ENCODE measurements at places on chromosomes 13 and 19.
A peak's percentile ranks its signal among the peaks of the same experiment; 100 is the strongest.

GRCh38 chr13:34208336-34208735 is 390.4 kb downstream of the RFC3 start:
- DNase-seq, result no peak

- DNase-seq, result no peak
Observed at GRCh38 chr19:34471906-34472700, 9.5 kb upstream of the WTIP start.

GRCh38 chr19:53908106-53908934 is 758 bp upstream of the CACNG7 start:
- no peak for DNase-seq

GRCh38 chr19:5012688-5013457 is 44.0 kb downstream of the KDM4B start:
- DNase-seq, result no peak

- no peak for DNase-seq
Observed at GRCh38 chr13:97223711-97224541, 1.8 kb downstream of the MBNL2 start.

DNA sequence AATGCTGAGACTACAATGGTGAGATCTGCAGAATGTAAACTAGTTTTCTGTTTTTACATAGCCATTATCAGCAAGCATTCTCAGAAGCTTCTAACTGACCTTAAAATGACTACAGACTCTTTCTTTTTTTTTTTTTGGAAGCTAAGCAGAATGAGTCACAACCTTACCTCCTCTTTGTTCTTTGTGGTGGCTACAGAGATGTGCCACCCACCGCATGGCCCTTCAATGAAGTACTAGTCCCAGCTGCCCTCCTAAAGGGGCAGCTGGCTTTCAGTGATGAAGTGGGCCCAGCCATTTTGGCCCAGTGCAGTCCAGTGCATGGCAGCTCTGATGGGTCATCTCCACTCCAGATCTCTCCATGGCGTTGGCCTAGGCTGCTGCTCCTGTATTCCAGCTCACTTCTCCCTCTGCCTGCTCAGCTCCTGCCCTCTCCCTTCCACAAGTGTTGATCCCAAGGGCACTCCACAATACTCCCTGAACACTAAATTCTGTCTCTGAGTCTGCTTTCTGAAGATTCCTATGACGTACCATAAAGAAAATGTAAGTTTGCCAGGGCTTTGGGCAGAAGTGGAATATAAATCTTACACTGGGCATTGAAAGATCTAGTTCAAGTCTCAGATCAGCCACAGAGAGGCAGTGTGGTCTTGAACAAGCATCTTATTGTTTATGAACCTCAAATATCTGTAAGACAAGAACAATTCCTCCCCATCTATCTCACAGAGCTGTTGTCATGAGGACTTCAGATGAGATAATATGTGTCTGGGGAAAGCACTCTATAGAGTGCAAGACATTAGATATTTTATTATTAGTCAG is 85.6 kb downstream of the RXFP2 start:
- DNase-seq, result no peak

DNA sequence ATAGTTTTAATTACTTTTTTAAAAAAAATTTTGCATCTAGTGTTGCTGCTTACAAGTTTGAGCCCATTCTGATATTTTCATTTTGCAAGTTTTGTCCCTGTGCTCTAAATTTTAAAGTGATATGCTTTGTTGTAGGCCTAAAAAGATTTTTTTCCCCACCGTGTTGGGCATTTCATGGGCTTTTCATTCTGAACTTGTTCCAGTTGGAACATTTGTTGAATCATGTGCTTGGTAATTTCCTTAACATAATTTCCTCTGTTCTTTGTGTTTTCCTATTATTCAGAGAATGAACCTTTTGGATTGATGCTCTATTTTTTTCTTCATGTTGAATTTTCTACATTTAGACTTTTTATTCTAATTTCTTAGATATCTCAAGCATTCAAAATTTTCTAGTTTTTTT is 206.4 kb upstream of the SPRY2 start:
- DNase-seq, result no peak

GRCh38 chr13:80086304-80086721 is 254.6 kb downstream of the SPRY2 start:
- DNase-seq, result no peak

- DNase-seq, result peak; percentile 10
Observed at GRCh38 chr13:30421093-30422053, 920 bp upstream of the UBE2L5 start.

DNA sequence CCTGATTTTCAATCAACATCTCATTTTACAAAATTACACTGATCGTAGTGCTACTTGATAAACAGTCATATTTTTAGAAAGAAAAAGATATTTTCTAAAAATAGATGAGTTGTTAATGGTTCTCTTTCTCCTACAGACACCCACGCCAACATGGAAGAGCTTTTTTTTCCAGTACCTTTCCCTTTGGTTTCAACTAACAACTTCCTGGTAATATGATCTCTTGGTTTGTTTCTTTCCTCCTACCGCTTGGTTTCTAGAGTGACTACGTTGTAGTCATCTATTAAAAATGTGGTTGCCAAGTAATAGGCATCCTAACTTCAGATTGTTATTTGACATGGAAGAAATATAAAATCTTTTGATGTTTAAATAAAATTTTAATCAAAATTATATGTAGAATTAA is 189.0 kb downstream of the LACC1 start:
- DNase-seq, result no peak

DNA sequence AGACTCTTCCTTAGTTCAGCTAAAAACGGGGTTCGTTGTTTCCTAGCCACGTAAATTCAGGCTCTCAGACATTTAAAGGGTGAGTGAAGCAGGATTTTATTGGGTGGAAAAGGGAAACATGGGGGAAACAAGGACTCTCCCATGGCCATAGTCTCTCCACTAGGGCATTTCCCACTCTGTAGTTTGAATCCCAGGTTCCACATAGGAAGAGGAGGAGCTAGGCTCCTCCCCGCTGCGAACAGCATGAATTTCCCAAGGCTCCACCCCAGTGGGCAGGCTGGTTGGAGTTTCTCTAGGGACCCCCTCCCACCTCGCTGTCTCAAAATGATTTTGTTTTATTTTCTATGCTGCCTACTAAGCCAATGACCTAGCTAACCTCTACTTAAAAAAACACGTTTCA is 2170.8 kb upstream of the PCDH20 start:
- no peak for DNase-seq

GRCh38 chr19:40756502-40757110 is 5.6 kb downstream of the SNRPA start:
- DNase-seq, result no peak

DNA sequence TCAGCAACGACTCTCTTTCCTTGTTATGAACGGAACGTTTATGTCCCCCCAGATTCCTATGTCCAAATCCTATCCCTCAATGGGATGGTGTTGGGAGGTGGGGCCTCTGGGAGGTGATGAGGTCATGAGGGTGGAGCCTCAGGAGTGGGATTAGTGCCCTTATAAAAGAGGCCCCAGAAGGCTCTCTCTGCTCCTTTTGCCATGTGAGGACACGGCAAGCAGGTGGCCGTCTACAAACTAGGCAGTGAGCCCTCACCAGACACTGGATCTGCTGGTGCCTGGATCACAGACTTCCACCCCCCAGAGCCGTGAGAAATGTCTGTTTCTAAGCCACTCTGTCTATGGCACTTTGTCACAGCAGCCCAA is 53.2 kb downstream of the EPS15L1 start:
- no peak for DNase-seq

- no peak for DNase-seq
Observed at GRCh38 chr13:50995854-50996253, 86.3 kb downstream of the RNASEH2B start.

GRCh38 chr19:53034054-53034453 is 10.5 kb upstream of the ERVV-2 start:
- DNase-seq, result no peak

GRCh38 chr19:51430221-51430620 is 12.8 kb upstream of the SIGLEC10 start:
- no peak for DNase-seq

GRCh38 chr19:51644636-51645271 is 1.9 kb downstream of the SIGLEC14 start:
- no peak for DNase-seq

- DNase-seq, result no peak
Observed at GRCh38 chr13:40756042-40756441, 14.9 kb downstream of the MRPS31 start.

GRCh38 chr19:16421982-16422381 is 49.8 kb downstream of the EPS15L1 start:
- DNase-seq, result no peak

- no peak for DNase-seq
Observed at GRCh38 chr13:33583398-33583797, 234.6 kb upstream of the RFC3 start.

GRCh38 chr13:24680258-24680920 is at the start of gene ATP12A:
Gene ATP12A, plus strand, starts transcription at chr13:24680408. Its CDS starts 336 bp downstream, at chr13:24680744.
- peak; percentile 12 for DNase-seq

DNA sequence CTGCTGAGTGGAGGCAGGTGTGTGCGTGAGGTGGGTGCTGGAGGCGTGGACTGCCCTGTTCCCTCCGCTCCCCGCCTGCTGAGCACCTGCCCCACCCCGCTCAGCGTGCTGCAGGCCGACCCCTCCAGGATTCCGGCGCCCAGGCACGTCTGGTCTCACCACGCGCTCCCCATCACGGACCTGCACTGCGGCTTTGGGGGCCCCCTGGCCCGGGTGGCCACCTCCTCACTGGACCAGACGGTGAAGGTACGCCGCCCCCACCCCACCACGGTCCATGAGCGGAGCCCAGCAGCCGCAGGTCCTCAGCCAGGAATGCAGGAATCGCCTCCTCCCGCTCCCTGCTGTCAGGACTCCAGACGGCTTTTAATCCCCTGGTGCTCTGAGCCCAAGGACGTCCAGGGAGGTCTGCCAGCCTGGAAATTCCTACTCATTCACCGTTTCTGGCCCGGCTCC is 6.0 kb downstream of the WDR18 start:
- DNase-seq, result no peak

DNA sequence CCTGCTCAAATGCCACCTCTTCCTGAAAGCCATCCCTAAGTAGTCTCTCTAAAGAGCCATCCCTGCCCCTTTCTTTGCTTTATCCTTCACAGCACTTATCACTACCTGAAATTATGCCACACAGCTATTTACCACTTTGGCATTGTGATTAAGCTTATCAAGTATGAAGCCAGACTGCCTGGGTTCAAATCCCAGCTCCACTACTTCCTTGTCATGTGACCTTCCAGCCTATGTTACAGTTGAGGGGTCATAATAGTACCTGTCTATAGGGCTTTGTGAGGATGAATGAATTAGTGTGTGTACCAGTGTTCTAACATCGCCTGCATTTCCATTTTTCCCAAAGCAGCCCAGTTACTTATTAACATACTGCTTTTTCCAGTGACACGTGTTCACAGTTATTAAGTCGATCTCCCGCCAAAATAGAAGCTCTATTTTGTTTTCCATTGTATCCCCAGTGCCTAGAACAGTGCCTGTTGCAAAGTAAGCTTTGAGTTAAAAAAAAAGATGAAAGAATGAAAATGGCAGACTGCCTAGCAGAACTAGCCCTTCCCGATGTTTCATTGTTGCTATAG is 32.8 kb downstream of the ZSWIM9 start:
- no peak for DNase-seq

- peak; percentile 50 for DNase-seq
Observed at GRCh38 chr19:38842439-38843174, 7.2 kb downstream of the HNRNPL start.

- DNase-seq, result no peak
Observed at GRCh38 chr19:42018503-42019193, 24.6 kb upstream of the ATP1A3 start.

DNA sequence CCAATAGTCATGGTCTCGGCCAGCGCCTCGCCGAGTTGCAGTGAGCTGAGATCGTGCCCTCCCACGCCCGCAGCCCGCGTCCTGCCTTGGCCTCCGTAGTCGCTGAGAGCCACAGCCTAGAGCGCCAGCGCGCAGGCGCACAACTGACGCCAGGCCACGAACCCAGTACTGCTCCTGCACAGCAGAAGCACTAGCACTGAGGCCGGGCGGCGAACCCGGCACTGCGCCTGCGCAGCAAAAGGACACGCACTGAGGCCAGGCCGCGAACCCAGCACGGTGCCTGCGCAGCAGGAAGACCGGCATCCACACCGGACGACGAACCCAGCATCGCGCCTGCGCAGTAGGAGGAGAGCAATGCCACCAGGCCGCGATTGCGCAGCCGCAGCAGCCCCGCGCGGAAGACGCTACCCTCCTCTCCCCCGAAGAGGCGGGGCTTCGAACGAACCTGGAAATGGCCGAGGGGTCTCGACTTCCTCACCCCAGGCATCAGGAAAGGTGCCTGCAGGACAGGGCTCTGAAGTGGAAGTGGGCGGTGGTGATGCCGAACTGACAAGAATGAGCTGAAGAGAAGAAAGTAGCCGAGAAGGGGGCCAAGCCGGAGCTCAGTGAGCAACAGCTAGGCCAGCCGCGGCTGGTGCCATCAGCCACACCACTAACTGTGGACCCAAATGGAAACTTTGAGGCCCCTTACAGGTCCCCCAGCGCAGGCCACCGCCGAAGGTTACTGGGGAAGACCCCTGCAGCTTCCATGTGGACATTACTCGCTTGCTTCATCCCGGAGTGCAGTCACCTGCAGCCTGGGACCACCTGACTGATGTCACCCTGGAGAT is 7.5 kb downstream of the F10 start:
- DNase-seq, result no peak

GRCh38 chr13:22014469-22014868 is 343.6 kb downstream of the FGF9 start:
- no peak for DNase-seq

DNA sequence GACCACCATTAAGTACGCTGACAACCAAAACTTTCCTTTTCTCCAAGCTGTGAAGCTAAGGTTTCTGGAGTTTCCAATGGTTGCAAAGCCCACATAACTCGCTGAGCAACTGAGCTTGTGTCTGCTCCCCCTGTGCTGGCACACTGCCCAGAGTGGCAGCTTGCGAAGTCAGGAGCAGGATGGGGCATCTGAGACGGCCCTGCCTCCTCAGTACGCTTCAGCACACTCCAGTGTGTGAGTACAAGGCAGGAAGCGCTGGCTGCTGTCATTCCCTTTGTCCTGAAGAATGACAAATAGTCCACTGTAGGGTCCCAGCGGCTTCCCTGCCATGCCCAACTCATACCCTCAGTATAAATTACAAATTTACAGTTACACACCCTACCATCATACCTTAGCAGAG is 51.5 kb downstream of the SKA3 start:
- no peak for DNase-seq

DNA sequence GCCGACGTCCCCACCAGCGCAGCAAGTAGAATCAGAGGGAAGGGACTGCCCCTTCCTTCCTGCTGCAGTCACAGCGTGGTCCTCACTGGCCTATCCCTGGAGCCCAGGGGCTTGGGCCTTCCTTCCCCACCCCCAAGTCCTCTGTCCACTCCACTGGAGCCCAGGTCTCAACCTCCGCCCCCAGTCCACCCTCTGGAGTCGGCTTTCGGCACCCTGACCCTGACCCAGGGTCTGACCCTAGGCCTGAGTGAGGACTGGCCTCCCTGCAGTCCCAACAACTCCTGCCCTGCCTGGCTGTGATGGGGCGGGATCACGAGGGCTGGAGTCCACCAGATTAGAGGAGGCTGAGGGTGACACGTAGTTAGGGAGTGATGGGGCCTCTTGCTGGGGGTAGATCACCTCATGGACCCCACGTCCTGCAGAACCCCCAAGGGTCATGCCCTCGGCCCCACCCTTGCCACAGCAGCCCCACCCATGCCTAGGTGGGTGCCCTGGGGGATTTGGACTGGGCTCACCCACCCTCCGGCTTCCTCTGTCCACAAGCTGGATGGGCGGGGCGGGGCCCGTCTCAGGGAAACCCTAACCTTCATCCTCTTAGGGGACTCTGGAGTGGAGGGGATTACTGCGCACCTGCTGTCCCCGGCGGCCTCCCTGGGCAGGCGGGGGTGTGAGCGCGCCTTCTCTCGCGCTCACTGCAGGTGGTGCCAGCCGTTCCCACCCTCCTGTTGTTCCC is 3.8 kb downstream of the RAX2 start:
- no peak for DNase-seq

Measured in activated T-helper 1 cell treated with Interleukin-2 at 50 U/mL for 16 hours (primary cell).